ENCODE measurements at places on chromosomes 16 and 17.
A peak's percentile ranks its signal among the peaks of the same experiment; 100 is the strongest.

GRCh38 chr16:14172200-14172809, 101.2 kb downstream of the MRTFB start:
- no peak for DNase-seq

DNA sequence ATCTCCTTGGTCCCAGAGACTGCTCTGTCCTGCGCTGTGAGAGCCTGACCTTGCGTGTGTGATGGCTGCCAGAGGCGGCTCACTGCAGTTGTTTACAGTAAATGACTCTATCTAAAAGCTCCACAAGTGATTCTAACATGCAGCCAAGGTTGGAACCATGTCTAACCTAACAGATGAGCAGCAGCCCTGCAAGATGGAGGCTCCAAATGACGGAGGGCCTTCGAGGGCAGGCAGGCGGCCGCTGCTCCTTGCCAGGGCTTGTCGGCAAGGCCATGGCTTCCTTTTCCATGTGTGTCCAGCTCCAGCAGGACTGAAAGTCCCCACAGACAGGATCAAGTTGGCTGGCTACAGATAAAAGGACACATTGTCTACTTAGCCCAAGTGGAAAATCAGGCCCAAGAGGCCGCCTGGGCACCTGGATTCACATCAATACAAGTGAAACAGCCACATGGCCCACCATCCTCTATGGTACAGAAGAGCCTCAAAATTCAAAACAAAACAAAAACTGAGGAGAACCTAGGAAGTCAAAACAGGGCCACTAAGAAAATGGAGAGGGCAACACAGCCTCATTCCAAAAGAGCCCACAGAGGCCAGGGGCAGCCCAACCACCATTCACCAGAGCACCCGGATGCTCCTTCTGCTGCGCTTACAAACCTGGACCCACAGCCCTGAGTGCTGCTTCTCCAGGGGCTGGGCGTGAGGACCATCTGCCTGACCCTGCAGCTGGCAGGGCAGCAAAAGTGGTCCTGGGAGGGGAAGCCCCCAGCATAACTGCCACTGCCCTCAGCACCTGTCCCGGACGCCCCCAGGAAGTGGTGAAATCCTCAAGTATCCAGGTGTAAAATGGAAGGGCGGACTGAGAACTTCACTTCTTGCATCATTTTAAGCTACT, 65.0 kb downstream of the AMFR start:
- DNase-seq: no peak

GRCh38 chr17:79612468-79613194, 1.8 kb upstream of the RBFOX3 start:
- DNase-seq: no peak

GRCh38 chr17:66813296-66813695, 21.6 kb upstream of the CACNG5 start:
- no peak for DNase-seq

- no peak for DNase-seq
Measured at GRCh38 chr17:27609611-27610303, 21.2 kb upstream of the LGALS9 start.

DNA sequence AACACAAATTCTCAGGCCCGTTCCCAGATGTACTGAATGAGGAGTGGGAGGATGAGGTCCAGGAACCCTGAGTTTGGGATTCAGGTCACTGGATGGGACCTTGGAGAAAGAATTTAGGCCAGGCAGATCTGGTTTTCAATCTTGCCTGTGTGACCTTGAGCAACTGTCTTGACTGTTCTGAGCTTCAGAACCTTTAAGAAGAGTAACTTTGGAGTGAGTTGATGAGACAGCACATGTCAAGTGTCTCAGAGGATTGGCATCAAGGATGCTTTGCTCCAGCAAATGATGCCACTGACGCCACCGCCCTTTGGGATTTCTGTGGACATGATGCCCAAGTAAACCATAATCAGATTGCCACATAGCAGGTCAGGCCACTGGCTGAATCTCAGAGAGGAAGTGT, 56.2 kb upstream of the DNAJA2 start:
- DNase-seq: no peak

DNA sequence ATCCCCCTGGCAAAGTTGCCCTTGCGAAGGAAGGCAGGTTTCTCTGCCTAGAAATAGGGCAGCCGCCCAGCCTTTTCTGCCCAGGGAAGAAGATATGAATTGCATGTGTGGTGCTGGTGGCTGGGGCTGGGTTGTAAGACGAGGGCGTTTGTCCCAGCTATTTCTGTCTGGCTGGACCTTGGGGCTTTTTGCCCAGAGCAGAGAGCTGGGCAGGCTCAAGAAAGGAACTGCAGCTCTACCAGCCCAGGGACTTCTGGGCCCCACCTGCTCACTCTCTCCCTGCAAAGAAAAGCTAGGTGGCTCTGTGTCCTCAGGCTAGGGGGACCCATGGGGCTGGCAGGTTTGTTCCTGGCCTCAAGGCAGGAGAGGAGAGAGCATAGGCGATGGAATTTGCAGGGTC, 586 bp downstream of the CACNG1 start:
- no peak for DNase-seq

- no peak for DNase-seq
Measured at GRCh38 chr16:50012182-50012581, 12.8 kb upstream of the CNEP1R1 start.

- DNase-seq: no peak
Measured at GRCh38 chr16:85453703-85454102, 159.4 kb upstream of the GSE1 start.

DNA sequence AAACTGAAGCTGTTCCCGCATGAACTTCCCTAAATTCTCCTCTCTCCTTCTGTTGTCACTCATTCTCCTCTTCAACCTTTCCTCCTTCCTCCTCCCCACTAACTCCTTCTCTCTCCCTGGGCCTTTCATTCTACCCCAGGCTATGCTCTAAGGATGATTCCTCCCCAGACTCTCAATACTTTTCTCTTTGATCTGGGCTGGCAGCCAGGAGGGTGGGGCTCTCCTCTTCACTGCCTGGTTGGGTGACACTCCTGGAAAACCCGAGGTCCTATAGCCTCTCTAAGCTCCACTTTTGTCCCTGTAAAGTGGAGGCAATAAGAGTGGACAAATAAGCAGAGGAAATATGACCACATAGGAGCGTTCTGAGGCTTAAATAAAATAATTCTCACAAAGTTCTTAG, 46.2 kb downstream of the HSD17B2 start:
- no peak for DNase-seq

GRCh38 chr16:3157229-3158025, 22.6 kb downstream of the ZNF213 start:
- DNase-seq: peak; percentile 29

- no peak for DNase-seq
Measured at GRCh38 chr16:78142788-78143187, 43.3 kb downstream of the WWOX start.

GRCh38 chr17:39239640-39240314, 14.0 kb upstream of the STAC2 start:
- DNase-seq: peak; percentile 67

- peak; percentile 71 for DNase-seq
Measured at GRCh38 chr17:31558748-31559583, 167.5 kb downstream of the RAB11FIP4 start.

GRCh38 chr17:63984651-63985386, 12.1 kb upstream of the SCN4A start:
- DNase-seq: no peak

GRCh38 chr16:87421003-87421912, 29.1 kb downstream of the MAP1LC3B start:
- no peak for DNase-seq

Data from CD8-positive, alpha-beta T cell (primary cell).